CD4-positive, alpha-beta T cell treated with Interleukin-15 for 4 hours (primary cell): ENCODE measurements at places on chromosomes 3 and 15.

GRCh38 chr3:173045770-173046382, 95.2 kb downstream of the SPATA16 start:
- DNase-seq = no peak

- DNase-seq = no peak
These were observed 326.6 kb downstream of the ARPP21 start for GRCh38 chr3:35965908-35966307.

- no peak for DNase-seq
These were observed 78.6 kb downstream of the SRGAP3 start for GRCh38 chr3:9170851-9171160.

DNA sequence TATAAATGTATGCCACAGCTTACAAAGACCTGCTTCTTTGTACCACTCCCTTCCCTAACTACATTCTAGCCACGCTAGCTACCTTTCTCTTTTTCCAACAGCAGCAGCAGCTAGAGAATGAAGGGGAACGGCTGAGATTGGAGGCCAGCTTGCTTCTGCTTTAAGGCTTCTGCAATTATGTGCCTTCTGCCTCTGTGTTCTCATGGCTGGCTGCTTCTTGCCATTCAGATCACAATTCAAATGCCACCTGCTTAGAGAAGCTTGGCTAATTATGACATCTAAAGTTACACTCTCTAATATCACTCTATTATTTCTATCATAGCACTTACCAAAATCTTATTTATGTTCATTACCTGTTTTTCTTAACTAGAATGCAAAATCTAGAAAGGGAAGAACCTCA, 95.2 kb downstream of the RYK start:
- no peak for DNase-seq

GRCh38 chr3:82423268-82424030, 662.0 kb upstream of the GBE1 start:
- no peak for DNase-seq

DNA sequence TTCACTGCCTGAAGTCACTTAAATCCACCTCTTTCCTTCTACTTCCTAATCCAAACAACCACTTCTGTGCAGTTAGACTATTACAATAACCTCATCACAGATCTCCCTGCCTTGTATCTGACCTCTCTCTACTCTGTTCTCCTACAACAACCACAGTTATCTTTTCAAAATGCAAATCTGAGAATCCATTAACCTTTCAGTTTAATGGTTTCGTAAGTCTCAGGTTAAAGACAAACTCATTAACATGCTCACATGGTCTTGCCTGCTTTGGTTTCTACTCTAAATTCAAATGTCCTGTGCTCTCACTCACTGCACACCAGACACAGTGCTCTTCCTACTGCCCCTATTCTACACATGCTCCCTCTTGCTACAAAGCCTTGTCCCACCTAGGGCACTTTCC, 406.5 kb upstream of the THBS1 start:
- no peak for DNase-seq

DNA sequence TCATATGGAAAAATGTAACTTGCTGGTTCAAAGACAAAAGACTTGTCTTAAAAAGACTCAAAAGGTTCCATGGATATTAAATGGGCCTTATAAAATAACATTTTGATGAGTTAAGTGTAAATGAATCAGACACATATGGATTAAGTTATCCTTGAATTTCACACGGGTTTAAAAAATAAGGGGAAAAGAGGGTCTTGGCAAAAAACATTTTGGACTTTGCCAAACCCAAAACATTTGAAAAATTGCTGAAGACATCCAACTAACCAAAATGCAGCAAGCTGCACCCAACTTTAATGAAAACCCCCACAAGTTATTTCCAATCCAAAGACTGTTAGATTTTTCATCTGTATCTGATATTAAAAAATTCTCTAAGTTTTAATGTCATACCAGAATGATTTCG, 200.7 kb downstream of the MEIS2 start:
- no peak for DNase-seq

DNA sequence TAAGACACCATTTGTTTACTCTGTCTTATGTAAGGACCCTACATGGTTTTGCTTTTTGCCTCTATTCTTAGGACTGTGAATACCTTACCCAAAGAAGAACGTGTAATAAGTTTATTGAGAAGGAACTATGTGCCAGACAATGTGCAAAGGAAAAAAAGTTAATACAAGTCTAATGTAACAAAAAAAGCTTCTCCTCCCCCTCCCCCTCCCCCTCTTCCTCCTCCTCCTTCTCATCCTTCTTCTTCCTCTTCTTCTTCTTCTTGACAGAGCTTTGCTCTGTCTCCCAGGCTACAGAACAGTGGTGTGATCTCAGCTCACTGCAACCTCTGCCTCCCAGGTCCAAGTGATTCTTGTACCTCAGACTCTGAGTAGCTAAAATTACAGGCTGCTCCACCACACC, 50.9 kb upstream of the MITF start:
- DNase-seq = no peak

DNA sequence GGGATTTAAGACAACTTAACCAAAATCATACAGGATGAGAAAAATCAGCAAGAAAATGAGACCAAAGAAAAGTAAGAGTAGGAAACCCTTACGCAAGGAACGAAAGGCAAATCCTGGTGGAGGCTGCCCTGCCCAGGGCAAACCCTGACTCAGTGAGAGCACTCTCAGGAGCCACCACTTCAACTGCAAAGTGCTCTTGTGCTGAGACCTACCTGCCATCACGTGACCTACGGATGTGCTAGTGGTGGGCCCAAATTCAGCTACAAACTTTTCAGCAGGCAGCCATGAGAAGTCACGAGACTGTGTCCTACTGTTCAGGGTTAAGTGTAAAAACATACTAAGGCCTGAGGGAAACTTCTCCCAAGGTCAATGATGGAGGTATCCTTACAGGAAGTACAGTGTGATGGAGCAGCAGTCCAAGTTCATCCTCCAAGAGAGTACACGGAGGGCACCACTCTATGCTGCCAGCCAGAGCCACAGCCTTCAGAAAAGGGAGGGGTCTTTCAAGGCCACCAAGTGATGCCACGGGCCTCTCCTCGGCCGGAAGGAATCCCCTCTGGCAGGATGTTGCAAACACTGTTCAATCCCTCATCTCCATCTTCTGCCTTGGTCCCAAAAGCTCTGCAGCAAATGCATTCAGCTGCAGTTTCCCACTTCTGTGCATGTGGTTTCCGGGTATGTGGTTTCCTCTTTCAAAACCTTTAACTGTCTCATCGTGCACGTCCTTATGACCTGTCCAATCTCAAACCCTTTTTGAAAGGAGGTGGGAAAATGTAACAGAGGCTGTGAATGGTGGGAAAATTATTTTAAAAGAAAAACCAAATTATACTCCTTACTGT, 9.5 kb downstream of the CHSY1 start:
- DNase-seq = peak; percentile 71

GRCh38 chr3:154316974-154317767, 7.1 kb downstream of the DHX36 start:
- DNase-seq = no peak

GRCh38 chr15:69498987-69499386, 46.4 kb downstream of the RPLP1 start:
- DNase-seq = no peak

DNA sequence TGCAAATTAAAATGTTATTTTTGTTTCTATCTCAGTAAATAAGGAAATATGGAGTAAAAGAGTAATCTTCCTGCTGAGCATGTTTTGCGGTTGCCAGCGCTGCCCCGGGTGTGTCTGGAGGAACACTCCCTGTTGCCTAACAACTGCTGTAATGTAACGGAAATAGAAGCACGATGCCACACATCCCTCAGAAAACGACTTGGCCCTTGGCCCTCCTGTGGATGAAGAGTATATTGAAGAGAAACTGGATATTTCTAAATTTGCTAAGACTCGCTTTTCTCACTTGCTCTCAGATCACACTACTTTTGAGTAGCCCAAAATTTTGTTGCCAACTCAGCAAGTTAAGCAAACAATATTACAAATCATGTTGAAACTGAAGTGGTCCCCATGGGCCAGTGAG, 18.9 kb downstream of the CX3CR1 start:
- peak; percentile 68 for DNase-seq

DNA sequence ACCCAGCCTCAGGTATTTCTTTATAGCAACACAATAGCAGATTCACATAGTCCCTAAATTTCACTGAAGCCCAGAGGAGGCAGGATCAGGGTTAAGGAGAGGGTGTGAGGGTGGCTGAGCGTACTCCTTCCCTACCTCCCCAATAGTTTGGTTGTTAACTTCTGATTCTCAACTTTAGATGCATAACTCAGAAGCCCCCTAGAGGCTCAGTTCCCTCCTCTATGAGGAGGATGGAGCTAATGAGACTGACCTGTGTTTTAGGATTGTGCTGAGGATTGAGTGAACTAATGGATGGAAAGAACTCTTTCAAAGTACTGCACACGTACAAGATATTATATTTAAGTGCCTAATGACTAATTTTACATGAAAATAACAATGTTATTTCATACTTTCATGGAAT, 249.3 kb upstream of the SOX14 start:
- DNase-seq = no peak

DNA sequence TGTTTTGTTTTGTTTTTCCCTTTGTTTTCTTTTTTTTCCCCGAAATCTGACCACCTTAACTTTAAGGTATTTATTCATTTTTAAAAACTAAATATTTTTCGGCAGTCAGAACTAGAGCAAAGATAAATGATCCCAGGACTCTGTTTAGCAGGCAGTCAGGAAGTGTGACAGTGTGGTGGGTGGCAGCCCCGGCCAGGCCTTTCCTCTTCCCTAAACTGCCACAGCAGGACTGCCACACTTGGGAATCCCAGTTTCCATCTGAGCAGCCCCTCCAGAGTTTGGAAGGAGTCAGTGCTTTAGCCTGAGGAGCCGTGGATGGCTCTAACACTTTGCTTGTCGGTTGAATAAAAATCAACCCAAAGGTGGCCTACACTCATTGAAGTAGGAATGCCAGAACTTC, 6.9 kb downstream of the CCRL2 start:
- no peak for DNase-seq

- no peak for DNase-seq
These were observed 2.4 kb downstream of the CPLX3 start for GRCh38 chr15:74828835-74829234.

GRCh38 chr3:72379500-72380187, 468.6 kb downstream of the SHQ1 start:
- DNase-seq = no peak

GRCh38 chr15:43484455-43484854, 8.5 kb downstream of the TP53BP1 start:
- DNase-seq = no peak

- DNase-seq = no peak
These were observed 236.9 kb upstream of the KBTBD8 start for GRCh38 chr3:66761093-66761780.

DNA sequence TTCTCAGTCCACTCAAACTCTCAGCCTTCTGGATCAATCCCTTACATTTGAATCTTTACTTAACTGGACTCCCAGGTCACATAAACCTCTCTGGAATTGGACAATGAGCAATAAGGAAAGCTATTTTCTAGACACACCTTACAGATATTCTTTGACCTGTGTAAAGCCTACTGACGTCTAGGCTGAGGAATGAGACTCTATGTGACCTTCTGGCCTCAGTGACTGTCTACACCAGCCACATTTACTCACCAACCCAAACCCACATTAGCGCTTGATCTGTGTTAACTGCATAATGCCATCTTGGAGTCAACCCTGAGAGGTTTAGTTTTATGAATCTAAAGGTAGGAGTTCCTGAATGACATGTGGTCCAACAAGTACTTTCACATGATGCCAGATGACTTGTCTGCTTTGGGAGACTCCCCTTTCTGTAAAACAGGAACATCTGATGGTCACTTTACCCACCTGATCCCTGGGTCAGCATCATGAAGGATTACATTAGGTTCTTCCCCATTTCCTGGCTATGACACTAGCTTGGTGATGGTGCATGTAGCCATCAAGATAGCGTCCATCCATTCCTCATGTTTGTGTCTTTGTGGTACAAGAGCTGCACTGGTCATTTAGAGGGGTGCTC, 11.4 kb upstream of the COMMD2 start:
- DNase-seq = no peak

DNA sequence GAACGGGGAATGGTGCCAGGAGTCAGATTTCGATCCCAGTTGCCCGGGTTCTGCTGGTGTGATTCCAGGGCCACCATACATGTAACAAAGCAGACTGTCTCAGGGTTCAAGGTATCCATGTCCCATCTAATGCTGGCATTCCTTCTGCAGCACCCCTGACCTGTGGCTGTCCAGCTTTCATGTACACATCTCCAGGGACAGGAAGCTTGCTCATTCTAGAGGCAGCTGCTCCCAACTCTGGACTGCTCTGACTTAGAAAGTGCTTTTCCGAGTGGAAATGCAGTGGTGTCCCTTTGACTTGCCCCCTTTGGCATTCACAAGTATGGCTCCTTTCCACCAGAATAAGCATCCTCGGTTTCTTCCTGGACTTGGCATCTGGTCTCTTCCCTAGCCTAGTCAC, 30.9 kb downstream of the PML start:
- DNase-seq = no peak

- no peak for DNase-seq
These were observed 7.3 kb downstream of the MCTP2 start for GRCh38 chr15:94238539-94239118.

GRCh38 chr3:104520228-104520655, 846.5 kb upstream of the ALCAM start:
- DNase-seq = no peak

GRCh38 chr3:171790898-171791691, 19.2 kb downstream of the PLD1 start:
- DNase-seq = no peak

- DNase-seq = peak; percentile 75
These were observed 29.8 kb upstream of the SENP5 start for GRCh38 chr3:196837819-196838420.

DNA sequence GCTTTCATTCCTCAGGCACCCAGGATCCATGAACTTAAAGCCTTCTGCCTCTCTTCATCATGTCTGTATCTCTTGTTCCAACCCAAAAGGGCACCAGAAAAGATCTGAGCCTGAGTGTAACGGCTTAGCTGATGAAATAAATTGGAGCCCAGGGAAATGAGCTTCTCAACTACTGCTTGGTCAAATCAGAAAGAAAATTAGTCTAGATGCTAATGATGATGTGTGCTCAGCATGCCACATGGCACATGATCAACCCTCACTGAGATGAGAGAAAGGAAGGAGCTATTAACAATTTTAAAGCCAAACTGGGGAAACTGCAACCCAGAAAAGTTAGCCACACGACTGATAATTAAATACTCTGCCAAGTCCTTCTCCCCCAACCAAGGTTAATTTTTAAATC, 325.7 kb downstream of the CNTN3 start:
- no peak for DNase-seq

DNA sequence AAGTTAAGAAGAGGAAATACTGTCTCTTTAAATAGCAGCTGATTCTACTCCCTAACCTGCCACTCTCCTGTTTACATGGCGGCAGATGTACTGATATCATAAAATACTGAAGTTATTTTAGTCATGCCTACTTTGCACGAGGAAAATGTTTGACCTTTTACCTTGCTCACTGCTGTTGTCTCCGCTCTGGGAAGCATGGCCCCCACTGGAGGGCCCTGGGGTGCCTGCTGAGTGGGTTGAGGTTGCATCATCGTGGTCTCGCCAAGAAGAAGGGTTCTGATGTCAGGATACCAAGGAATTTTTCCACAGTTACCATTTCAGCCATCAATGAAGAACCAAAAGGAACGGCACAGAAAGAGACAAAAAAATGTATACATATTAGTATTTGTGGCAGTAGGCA, 16.7 kb downstream of the MEIS2 start:
- no peak for DNase-seq

- no peak for DNase-seq
These were observed 65.0 kb downstream of the CLDN11 start for GRCh38 chr3:170483485-170484262.
